ENCODE measurements at places on chromosomes 3 and 15.
A peak's percentile ranks its signal among the peaks of the same experiment; 100 is the strongest.

DNA sequence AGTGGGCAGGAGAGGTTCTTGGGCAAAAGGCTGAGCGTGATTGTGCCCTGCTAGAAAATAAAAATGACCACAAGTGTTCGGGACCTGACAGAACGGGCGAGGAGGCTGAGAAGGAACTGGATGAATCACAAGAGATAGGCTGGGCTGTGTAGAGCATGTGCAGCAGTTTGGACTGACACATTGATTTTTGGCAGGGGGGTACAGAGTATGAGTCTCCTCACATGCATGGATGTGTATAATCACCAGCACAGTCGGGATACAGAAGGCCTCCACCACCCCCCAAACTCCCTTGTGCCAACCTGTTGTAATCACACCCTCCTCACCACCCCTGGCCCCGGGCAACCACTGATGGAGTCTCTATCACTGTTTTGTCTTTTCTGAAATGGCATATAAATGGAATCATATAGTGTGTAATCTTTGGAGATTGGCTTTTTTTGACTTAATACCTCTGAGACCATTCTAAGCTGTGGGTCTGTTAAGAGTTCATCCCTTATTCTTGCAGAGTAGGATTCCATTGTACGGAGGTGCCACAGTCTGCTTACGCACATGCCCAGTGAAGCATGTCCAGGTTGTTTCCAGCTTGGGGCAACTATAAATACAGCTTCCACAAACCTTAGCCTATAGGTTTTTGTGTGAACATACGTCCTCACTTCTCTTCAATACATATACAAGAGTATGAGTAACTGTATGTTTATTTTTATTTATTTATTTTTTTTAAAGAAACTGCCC, 438.8 kb downstream of the FOXP1 start:
- DNase-seq: no peak

DNA sequence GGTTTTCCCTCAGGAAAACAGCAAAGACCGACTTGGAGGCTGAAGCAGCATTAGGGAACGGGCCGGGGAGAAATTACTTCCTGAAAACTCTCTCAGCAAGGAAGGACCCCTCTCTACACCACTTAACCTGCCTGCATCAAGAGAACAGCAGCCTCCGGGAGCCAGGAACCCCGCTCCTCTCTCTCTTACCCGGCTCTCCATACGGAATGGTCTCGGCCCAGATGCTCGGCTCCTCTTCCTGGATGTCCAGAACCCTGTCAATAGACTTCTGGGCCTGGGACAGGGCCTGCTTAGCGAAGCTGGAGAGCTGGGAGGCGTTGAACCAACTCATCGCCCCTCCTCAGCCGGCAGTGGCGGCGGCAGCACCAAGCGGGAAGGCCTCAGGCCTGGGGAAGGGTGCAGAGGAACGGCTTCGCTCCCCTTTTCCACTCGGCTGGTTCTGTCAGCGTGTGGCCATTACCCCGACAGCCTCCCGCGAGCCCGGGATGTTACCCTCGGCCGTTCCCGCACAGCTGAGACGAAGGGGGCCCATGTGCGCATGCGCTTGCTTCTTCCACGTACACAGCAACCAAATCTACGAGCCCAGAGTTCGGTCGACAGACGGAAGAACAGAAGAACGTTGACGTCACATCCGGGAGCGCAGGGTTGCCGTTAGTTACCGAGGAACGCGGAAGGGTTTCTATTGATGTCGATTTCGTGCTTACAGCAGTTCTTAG, at the start of gene TMF1:
TSS of gene TMF1 (minus strand) at position 578 of the 716 bp plus-strand sequence. CDS start at position 331, 247 bp downstream.
- peak; percentile 97 for DNase-seq

GRCh38 chr15:48507416-48508065, 138.0 kb downstream of the FBN1 start:
- DNase-seq: peak; percentile 18

- DNase-seq: no peak
These were observed 32.9 kb upstream of the CYP11A1 start for GRCh38 chr15:74400313-74400860.

DNA sequence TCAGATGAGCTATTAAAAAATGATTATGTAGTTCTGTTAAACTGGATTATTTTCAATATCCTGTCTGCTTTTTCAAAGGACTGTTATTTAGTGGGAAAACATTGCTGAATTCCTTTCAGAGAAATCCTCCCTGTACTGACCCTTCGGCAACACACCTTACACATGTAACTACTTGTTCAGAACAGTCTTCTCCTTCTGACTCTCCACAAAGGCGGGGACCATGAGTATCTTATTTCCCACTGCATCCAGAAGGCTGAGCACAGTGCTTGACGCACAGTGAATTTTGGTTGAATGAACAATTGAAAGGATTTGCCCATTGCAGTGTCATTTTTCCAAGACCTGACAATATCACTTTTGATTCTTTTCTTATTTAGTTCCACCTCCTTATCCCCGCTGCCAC, 23.1 kb upstream of the CFAP161 start:
- no peak for DNase-seq
